ENCODE measurements at places on chromosomes 2 and 18.
A peak's percentile ranks its signal among the peaks of the same experiment; 100 is the strongest.

DNA sequence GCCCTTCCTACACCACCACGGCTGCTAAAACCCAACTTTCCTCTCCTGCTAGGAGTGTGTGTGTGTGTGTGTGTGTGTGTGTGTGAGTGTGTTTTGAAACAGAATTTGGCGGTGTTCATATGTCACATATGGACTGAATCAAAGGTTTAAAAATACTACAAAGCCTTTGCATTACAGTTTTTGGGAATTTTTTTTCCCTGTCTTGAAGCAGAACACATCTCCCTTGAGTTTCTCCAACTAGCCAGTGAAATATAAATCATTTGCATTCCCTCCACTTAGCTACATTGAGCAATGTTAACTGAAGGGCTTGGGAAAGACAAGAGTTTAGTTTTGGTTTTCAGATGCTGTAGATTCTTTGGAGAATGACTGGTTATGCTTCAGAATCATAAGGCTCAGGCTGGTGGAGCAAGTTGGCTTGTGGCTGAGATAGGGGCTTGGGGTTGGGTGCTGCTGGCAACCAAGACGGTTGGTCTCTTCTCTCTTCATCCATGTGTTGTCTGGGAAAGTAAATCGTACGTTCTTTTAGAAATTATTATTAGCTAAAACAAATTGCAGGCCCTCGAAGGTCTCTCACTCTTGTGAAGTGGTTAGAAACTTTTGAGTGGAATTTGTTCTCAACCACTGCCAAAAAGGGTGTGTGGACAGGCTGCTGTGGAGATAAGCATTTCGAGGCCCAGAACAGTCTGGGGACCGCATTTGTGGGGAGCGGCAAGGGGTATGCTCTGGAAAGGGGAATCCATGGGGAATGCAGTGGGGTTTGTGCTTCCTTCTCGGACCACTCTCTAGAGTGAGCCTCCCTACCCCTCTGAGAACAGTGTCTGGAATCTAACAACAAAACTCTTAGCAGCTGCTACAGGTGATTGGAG is 1.4 kb downstream of the NRP2 start:
- no peak for DNase-seq

DNA sequence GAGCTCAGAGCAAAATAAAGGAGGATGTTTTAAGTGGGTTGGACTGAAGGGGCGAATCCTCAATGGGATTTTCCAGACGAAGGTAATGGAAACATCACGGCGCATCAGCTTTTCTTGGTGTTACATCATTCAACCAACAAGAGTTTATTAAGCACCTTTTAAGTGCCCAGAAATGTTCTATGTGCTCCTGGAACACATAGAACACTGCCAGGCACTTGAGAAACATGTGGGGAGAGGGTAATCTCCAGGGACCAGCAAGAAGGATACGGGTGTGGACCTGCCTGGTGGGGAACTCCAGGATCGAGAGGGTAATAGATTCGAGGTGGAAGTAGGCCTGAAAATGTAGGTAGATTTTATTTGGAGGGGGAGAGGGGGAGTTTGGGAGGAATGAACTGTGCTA is 168.6 kb downstream of the PRKCE start:
- no peak for DNase-seq

GRCh38 chr2:109448207-109448606 is 165.6 kb downstream of the SEPTIN10 start:
- no peak for DNase-seq

- no peak for DNase-seq
Observed at GRCh38 chr2:159737292-159737916, 25.1 kb downstream of the MARCHF7 start.

GRCh38 chr18:46630160-46630559 is 26.9 kb downstream of the LOXHD1 start:
- DNase-seq = no peak

- no peak for DNase-seq
Observed at GRCh38 chr18:35289293-35289692, 736 bp downstream of the ZSCAN30 start.

DNA sequence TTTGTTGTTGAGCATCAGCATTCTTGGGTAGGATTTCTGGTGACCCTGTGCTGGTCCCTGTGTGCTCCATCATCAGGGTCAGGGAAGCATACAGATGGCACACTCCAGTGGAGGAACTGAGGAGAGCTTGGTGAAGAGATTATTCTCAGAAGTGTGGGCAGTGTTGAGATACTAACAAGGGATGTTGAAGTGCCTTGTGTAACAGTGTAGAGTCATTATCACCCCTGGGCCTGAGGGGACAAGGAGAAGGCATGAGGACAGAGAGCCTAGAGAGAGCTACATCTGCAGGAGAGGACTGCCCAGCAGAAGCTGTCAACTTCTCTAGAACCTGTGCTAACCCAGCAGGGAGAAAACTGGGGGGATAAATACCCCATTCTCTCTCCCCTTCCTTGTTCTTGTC is 189.0 kb downstream of the PLCL1 start:
- DNase-seq = no peak

- DNase-seq = peak; percentile 63
Observed at GRCh38 chr2:237026981-237027711, 58.5 kb upstream of the COPS8 start.

DNA sequence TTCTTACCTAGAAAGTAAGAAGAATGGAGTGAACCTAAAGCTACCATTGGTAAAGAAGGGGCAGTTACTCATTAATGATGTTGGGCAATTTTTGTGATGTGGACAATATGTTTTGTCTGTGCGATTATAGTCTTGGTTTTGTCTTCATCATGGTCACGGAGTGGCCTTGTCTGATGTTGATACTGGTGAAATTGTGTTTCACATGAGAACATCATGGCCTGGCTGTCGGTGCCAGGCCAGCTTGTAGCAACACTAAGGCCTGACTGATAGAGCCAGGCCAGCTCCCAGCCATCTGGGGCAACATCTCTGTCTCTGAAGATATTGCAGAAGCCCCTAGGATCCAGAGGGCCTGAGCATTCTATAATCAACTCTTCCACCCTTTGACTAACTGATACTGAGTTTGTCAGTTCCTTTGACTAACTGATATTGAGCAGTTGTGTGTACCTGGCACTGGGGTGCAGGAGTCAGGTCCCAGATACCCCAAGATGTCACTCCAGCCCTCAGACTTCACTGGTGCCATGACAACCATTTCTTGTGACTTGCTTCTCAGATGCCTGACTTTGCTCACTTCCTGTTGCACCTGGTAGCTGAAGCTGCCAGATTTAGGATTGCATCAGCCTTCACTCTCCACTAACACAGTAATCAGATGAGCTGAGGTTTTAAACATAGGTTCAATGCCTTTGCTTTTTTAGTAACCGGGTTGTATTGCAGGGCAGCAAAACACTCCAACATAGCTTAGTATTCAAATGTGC is 62.5 kb downstream of the RPIA start:
- no peak for DNase-seq

- no peak for DNase-seq
Observed at GRCh38 chr2:238869293-238870124, 21.6 kb downstream of the TWIST2 start.

- no peak for DNase-seq
Observed at GRCh38 chr2:71156573-71156972, 26.1 kb downstream of the MPHOSPH10 start.

DNA sequence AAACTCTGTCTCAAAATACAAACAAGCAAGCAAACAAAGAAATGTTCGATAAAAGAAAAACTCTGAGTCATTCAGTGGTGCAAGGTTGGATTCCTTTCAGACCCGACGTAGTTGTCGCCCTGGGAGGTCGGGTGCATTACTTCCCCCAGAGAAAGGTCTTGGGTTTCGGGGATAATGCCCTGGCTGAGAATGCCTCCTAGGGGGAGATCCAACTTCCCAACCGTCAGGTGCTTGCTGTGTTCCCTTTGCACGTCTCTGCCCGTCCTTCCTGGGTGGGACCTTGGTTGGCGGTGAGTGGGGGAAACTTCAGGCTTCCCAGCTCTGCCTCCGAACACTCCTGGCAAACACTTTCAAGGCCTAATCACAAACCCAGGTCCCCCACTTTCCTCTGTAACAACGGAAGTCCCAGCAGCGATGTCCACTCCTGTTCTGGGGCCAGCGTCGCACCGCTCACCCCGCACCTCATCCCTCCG is 609 bp downstream of the TPGS2 start:
- no peak for DNase-seq

DNA sequence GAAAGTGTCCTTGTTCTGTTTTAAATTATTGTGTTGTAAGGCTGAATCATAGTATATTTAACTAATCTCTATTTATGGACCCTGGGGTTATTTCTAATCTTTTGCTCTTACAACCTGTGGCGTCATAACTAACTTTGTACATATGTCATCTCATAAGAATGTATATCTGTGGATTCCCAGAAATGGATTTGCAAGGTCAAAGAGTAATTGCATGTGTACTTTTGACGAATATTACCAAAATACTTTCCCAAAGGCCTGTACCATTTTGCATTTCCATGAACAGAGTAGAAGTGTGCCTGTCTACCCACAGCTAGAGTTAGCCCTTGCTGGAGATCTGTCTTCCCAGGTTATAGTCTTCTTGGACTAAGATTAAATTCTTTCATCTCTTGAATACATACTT is 42.8 kb downstream of the SEMA4F start:
- DNase-seq = no peak

GRCh38 chr2:68693951-68694350 is 40.7 kb upstream of the ARHGAP25 start:
- DNase-seq = no peak

- no peak for DNase-seq
Observed at GRCh38 chr2:112310906-112311305, 35.5 kb downstream of the ZC3H6 start.

GRCh38 chr2:80209458-80209857 is 95.1 kb downstream of the LRRTM1 start:
- DNase-seq = no peak

DNA sequence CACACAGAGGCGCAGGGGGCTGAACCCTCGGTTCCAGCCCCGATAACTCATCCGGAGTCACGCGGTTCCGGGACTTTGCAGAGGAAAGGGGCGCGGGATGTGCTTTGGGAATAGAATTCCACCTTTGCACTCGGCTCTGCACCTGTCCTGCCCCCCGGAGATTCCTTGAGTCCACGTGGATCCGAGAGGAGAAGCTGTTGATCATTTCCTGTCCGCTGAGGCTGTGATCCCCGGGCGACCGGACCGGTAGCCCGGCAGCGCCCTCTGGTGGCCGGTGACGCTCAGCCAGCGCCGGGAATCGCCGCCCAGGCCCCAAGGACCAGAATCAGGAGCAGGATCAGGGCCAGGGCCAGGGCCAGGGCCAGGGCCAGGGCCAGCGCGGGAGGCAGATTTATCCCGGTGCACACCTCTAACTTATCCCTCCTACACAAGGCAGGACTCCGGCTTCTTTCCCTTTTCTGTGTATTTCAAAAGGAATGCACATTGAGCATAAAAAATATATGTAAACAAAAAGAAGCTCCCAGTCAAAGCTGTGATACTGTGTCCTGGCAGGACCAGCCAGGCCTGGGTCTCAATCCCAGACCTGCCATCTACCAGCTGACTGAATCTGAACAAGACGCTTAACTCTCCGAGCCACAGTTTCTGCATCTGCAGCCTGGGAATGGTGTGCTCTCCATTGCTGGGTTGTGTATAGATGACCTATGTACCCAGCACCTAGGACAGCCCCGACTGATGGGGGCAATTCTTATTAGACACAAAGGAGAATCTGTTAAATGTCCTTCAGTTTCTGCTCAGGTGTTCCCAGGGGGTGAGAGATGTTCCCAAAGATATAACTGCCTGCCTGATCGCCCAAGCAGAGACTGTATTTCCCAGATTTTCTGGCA is 8.5 kb upstream of the SPATA3 start:
- DNase-seq = peak; percentile 21

- DNase-seq = no peak
Observed at GRCh38 chr2:25363733-25364132, 22.0 kb upstream of the DNMT3A start.

DNA sequence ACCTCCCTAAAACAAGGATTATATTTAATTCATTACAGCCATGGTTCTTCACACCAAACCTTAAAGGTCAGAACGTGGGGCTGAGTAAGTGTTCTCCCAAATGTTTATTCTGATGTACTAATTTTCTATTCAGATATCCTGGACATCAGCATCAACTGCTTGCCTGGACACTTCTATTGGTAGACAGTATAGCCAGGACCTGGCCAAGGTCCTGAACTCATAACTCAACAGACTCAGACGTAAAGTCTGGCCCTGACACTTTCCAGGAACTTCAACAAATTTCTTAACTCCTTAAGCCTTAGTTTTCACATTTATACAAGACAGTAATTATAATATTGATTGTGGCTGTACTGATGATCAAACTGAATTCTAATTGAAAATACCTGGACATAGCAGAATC is 89.1 kb downstream of the AKAIN1 start:
- DNase-seq = no peak

- DNase-seq = no peak
Observed at GRCh38 chr2:24123922-24124580, 782 bp downstream of the FAM228B start.

- no peak for DNase-seq
Observed at GRCh38 chr18:10100196-10100595, 186.4 kb downstream of the VAPA start.

- DNase-seq = no peak
Observed at GRCh38 chr2:110872521-110872920, 140.1 kb downstream of the ACOXL start.

DNA sequence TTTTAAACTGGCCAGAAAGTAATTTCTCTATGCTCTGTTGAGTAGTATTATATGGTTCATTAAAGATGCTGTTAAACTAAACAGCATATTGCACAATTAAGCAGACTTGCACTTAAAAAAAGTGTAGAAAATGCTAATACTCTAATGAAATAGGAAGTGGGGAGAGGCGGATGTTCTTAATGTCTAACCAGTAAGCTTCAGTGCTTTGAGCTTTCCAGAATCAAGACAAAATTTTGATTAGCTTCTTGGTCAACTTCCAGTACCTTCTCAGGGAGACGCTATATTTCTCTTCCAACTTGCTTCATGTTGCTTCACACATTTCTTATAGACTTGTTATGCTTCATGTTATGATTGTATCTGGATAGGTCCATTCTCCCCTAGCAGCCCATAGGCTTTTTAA is 89.1 kb downstream of the MAP2 start:
- no peak for DNase-seq

- DNase-seq = no peak
Observed at GRCh38 chr2:10264506-10265328, 38.0 kb upstream of the HPCAL1 start.

DNA sequence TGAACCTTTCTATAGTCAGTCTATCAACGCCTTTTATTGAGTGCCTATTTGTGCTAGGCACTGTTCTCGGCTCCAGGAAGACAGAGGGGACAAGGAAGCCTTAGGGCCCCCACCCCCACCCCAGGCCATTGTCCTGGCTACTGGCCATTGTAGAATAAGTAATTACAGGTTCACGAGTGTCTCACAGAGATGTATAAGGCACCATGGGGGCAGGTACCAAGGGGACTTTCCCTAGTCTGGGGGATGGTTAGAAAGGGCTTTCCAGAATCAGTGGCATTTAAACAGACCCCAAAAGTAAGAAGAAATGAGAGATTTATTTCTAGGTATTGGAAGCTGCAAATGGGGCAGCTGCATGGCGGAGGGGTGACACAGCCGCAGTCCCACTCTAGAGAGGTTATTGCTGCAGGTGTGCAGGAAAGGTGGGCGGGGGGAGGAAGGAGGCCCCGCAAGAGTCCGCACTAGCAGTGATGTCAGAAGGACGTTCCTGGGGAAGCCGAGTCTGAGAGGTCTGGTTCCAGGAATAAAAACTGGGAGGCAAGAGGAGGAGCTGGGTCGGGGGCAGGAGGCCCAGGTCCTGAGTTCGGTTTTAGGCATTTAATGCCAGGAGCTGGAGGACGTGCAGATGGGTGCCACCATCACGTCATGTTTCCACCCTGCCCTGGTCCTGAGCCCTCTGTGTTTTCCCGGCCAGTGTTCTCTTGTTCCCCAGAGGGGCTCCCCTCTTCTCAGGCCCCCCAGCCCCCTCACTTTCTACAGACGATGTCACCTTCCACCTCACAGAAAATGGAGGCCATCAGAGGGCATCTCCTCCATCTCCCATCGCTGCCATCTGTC is 30.5 kb downstream of the FOSL2 start:
- no peak for DNase-seq

- no peak for DNase-seq
Observed at GRCh38 chr2:235780401-235780800, 286.6 kb downstream of the AGAP1 start.
